ENCODE measurements at places on chromosomes 2 and 18.
A peak's percentile ranks its signal among the peaks of the same experiment; 100 is the strongest.

DNA sequence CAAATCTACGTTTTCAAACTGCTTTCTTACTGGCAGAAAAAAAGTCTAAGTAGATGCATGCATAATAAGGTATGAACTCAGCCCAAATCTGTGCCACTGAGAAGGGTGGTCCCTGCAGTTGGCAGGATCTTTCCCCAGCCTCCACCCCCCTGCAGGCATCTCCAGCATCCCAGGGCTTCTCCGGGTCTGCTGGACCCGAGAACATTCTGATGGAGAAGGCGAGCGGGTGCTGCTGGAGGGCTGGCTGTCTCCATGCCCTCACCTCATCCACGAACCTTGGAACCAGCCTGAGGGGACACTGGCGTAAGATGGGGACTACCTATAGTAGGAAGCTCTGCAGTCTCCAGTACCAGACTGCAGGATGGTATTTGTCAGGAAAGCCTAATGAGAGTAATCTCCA lies 198.9 kb downstream of the HDAC4 start:
- DNase-seq = no peak

GRCh38 chr2:145404690-145405089 lies 884.8 kb upstream of the ZEB2 start:
- no peak for DNase-seq

DNA sequence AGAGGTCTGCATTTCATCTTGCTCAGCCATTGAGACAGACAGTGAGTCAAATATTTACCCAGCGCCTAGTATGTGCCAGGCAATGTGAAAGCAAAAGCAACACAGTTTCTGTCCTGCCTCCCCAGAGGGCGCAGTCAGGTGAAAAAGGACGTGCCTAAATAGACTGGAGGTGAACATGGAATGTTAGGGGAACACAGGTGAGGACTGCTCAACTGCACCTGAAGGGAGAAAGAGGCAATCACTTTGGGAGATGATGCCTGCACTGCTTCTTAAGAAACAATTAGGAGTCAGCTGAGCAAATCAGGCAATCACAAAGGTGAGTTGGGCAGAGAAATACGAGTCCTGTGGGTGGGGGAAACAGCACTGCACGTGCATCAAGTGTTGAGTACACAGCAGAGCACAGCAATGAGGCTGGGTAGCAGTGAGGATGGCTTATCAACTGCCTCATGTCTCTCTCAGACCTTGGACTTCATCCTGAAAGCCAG lies 218.3 kb upstream of the SMAD7 start:
- DNase-seq = no peak

- DNase-seq = no peak
These were observed 130.1 kb upstream of the MAPRE2 start for GRCh38 chr18:34911081-34911480.

- no peak for DNase-seq
These were observed 642.6 kb downstream of the RNF144A start for GRCh38 chr2:7559791-7560190.

- DNase-seq = no peak
These were observed 47.5 kb downstream of the MARCO start for GRCh38 chr2:118989481-118989880.

DNA sequence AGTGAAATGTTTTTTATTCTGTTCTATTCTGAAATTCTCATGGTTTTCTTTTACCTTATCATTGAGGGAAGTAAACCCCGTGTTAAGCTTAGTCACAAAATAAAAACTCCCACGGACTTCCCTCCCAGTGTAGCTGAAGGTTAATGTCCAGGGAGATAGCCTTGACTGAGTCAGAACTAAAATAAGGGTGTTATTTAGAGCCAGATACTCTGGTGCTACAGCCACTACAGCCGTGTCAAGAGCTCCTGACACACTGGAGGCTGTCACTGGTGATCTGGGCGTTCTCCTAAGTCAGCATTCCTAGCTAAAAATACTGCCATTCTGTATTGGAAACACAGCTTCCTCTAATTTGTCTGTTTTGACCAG lies 82.0 kb upstream of the RANBP2 start:
- peak; percentile 72 for DNase-seq

DNA sequence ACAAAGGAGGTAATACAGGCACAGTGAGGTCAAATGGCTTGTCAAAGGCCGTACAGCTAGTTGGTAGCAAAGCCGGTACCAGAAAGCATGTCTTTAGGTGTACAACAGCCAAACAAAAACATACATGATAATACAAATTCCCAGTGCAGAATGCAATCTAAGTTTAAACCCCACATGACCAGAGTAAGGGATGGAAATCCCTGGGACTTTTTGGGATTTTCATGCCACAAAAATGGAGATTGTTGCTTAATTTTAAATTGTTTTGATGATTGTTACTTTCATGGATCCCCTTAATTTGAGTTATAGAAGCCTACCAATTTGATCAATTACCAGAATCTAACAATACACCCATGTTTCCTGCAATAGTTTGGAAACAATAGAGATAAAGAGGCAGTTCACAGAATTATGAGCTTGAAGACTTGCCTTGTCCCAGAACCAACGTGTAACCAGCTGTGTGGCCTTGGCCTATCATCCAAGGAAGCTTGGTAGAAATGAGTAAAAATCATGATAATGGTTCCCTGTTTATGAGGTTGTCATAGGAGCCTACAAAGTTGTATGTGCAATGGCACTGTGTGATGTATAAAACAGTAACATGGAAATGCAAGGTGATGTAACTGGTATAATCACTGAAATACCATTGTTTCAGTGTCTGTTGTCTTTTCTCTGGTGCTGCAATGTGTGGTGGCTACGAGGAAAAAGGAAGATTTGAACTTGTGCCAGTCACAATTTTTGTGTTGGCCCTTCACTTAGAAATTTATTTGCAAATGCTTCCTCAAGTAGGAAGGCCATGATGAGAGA lies 85.3 kb downstream of the ZEB2 start:
- peak; percentile 48 for DNase-seq

- DNase-seq = peak; percentile 79
These were observed at the start of gene FEZ2 for GRCh38 chr2:36597532-36598377. Gene FEZ2, minus strand, starts transcription at chr2:36598168. Its CDS starts 26 bp downstream, at chr2:36598142.

GRCh38 chr2:42602876-42603219 lies 34.4 kb downstream of the MTA3 start:
- no peak for DNase-seq

DNA sequence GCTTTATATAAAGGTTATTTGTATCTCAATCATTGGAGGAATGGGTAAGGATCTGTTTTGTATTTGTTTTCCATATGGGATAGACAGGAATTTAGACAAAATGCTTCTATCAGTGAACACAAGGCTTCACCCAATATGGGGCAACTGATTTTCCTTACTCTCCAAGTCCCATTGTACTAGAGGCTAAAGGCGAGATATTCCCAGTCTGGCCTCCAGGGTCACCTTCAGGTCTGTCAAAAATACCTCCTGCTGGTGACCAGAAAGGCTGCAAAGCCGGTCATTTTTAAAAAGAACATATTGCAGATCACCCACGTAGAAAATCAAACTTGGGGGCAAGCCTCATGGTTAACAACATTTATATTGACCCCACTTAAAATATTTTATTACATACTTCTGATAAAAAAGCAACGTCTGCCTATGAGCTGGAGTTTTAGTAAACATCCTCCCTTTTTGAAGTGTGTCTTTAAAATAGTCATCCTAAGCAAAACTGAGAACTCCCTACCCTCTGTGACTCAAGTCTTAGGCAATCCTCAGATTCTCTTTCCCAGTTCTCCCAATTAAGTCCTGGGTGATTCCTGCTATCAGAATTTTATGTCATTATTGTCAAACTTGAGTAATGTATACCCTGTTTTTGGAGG lies 276.6 kb downstream of the MREG start:
- DNase-seq = peak; percentile 18

DNA sequence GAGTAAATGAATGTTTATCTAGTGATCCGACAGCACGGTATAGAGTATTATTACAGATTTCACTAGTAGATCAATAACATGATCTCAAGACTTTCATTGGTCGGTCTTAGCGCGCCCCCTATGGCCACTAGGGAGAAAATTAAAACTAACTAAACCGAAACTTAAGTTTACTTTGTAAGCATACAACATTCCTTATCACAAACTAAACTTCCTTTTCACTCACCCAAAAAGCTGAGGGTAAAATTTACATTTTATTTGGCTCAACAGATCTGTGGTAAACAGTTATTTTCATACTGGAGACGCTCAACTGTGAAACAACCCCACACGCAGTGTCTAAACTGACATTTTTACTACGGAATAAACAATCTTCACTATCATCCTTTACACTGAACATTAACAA lies 215.6 kb upstream of the MAP2 start:
- peak; percentile 69 for DNase-seq

GRCh38 chr2:185644828-185645227 lies 93.8 kb upstream of the FSIP2 start:
- no peak for DNase-seq

All from hematopoietic multipotent progenitor cell treated with erythropoietin and hydrocortisone succinate and interleukin-3 and kit ligand, for 8 days (in vitro differentiated cells).